Fibroblast of lung (primary cell): ENCODE measurements at places on chromosomes 5 and 9. TPM values are rescaled to one million over a fixed set of nuclear protein-coding genes. Genes with fewer than 3 reads are reported as not detected.

Gene PCDHA4
- total RNA-seq, result 0.51 and 1.2 TPM in 2 replicates

Gene LCN12
- total RNA-seq, result 0.17 TPM in 1 of 2 replicates, not detected in the other

Gene C5orf63
- 3.6 and 4.0 TPM in 2 replicates for total RNA-seq

Gene PCDHGA3
- 1.5 and 2.8 TPM in 2 replicates for total RNA-seq

Gene TMEFF1
- total RNA-seq, result 1.8 and 2.5 TPM in 2 replicates

Gene FAM78A
- 0.33 and 0.51 TPM in 2 replicates for total RNA-seq

Gene CHMP5
- 124 and 130 TPM in 2 replicates for total RNA-seq

Gene MYOZ3
- total RNA-seq, result 0.33 and 0.77 TPM in 2 replicates

Gene FOXI1
- total RNA-seq, result not detected in 2 replicates

Gene SLC25A2
- total RNA-seq, result 0.66 TPM in 1 of 2 replicates, not detected in the other

Gene GABRG2
- under 0.01 TPM in 1 of 2 replicates, not detected in the other for total RNA-seq

Gene PLAC8L1
- total RNA-seq, result not detected in 2 replicates

Gene LVRN
- total RNA-seq, result 0.17 and 0.26 TPM in 2 replicates

Gene IFNK
- not detected in 2 replicates for total RNA-seq

Gene MYMK
- total RNA-seq, result not detected in 2 replicates

Gene NEUROG1
- not detected in 2 replicates for total RNA-seq

Gene TMEM174
- not detected in 2 replicates for total RNA-seq

Gene GPRIN1
- total RNA-seq, result 4.9 and 6.3 TPM in 2 replicates

Gene PLEKHG4B
- under 0.01 TPM in 1 of 2 replicates, not detected in the other for total RNA-seq

Gene THOC3
- 14.4 and 29.6 TPM in 2 replicates for total RNA-seq
